Common myeloid progenitor, CD34-positive (primary cell): ENCODE measurements at places on chromosomes 4 and X.

GRCh38 chr4:123386609-123387008, 10.0 kb upstream of the SPRY1 start:
- peak; percentile 12 for DNase-seq

GRCh38 chr4:189773909-189774308, 166.8 kb upstream of the FRG1 start:
- DNase-seq, result peak; percentile 5

DNA sequence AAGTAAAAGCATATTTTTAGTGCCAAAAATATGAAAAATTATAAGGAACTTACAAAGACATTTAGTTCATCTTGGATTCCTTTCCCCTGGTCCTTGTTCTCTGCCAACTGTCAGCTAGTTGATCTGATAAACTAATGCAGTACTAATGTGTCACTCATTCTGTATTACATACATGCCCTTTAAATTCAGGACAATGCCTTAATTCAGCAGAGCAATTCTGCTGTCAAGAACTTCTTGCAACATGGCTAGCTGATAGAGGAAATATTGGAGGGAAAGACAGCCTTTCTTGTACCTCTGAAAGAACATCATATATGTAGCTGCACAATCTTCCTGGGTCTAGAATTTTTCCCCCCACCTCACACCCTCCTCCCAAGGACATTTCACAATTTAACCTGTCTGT, 480.1 kb downstream of the RPA4 start:
- no peak for DNase-seq

DNA sequence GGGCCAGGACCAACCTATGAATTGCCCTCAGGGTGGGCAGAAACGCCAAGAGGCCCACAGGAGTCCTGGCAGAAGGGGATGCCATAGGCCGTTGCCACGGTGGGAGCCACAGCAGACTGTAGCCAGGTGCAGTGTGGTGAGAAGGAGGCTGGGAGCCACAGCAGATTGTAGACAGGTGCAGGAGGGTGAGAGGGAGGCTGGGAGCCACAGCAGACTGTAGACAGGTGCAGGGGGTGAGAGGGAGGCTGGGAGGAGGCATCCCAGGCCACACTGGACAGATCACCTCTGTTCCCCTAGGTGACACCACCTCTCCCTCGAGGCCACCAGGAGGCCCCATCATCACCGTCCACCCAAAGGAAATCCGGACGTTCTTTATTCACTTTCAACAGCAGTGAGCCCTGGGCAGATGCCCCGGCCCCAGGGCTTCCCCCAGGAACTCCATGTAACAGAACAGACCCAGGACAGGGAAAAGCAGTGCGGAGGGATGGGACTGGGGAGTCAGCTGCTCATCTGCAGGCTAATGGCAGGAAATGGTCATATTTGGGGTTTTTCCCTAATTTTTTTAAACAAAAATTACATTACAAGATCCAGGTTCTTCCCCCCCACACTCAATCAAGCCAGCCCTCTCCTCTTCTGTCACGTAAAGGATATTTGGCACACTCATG, 19.5 kb upstream of the MRFAP1 start:
- no peak for DNase-seq

DNA sequence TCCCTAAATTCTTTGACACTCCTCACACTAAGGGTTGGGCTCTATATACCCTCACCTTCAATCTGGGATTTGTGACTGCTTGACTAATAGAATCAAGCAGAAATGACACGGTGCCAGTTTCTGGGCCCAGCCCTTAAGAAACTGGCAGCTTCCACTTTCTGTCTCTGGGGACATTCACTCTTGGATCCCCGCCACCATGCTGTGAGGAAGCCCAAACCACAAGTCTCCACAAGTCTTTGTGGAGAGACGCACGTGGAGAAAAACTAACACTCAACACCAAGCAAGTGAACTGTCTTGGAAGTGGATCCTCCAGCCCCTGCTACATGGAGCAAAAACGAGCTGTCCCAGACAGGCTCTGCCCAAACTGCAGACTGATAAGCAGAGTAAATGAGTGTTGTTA, 1.1 kb upstream of the EDNRA start:
- no peak for DNase-seq

DNA sequence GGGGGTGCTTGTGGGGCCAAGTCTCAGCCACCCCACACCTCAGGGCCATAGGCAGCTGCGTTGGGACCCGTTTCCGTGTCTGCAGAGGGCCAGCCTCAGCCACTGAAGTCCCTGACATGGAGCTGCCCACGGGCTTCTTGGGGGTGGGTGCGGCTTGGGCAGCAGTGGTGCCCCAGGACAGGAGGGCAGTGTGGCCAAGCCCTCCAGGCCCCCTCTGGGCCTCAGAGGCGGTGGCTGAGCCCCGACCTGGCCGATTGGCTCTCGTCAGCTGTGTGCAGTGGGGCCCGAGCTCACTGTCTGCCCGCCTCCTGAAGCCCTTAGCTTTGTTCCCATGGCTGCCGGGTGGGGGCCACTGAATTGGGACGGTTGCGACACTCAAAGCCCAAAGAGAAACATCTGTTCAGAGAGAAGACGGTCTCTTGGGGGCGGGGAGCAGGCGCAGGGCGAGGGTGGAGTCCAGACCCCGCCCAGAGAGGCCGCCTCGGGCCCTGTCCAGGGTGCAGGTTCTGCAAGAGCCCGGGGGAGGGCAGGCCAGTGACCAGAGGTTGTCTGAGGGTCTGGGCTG, 9.1 kb downstream of the FGFR3 start:
- DNase-seq, result no peak

DNA sequence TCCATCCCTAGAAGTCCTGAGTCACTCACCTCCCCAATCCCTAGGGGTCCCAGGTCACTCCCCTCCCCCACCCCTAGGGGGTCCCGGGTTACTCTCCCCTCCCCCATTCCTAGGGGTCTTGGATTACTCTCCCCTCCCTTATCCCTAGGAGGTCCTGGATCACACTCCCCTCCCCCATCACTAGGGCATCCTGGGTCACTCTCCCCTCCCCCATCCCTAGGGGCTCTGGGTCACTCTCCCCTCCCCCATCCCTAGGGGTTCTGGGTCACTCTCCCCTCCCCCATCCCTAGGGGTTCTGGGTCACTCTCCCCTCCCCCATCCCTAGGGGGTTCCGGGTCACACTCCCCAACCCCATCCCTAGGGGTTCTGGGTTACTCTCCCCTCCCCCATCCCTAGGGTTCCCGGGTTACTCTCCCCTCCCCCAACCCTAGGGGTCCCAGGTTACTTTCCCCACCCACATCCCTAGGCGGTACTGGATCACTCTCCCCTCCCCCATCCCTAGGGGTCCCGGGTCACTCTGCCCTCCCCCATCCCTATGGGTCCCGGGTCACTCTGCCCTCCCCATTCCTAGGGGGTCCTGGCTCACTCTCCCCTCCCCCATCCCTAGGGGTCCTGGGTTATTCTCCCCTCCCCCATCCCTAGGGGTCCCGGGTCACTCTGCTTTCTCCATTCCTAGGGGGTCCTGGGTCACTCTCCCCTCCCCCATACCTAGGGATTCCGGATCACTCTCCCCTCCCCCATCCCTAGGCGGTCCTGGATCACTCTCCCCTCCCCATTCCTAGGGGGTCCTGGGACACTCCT, 2.1 kb downstream of the ASMTL start:
- no peak for DNase-seq

DNA sequence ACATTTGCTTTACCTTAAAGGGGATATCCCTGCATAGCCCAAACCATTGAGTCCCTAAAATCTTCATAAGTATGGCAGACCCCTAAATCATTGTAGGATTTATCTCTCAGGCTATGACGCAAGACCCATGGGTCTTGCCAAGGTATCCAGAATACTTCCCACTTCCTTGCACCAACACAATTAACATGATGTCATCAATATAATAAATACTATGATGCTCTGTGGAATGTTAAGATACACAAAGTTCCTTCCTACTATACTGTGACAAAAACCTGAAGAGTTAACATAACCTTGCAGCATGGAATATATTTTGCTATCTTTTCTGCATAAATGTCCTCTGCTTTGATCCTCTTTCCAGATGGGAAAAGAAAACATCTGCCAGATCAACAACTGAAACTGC, 49.9 kb upstream of the TMEM184C start:
- no peak for DNase-seq

DNA sequence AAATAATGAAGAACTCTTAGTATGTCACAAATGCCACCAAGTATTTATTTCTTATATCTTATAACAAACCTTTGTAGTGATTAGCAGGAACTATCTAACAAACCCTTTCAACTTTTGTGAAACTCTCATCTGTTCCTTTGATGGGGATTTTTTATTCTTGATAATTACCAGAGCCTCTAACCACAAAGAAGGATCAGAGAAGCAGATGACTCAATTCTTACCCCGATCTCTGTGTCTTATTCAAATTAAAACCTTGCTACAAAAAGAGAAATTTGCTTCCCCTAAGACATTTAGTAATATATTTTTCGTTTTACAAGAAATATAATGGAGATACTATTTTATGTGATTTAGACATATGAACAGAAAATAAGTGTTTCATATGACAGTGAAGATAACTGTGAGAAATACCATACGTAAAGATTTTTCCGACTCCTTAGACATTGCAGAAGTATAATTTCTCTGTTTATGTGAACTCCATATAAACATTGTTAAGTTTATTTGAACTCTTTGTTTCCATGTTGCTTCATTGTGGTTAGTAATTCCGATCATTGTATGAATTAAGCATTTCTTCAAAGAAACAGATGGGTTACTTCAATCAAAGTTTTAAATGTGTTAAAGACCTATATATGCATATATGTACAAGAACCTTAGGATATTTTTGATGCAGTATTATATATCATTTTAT, 205.4 kb downstream of the CFAP299 start:
- no peak for DNase-seq

- DNase-seq, result peak; percentile 65
These were observed at the start of gene WNK3 for GRCh38 chrX:54357414-54358377. Gene WNK3, minus strand, starts transcription at chrX:54358046.

DNA sequence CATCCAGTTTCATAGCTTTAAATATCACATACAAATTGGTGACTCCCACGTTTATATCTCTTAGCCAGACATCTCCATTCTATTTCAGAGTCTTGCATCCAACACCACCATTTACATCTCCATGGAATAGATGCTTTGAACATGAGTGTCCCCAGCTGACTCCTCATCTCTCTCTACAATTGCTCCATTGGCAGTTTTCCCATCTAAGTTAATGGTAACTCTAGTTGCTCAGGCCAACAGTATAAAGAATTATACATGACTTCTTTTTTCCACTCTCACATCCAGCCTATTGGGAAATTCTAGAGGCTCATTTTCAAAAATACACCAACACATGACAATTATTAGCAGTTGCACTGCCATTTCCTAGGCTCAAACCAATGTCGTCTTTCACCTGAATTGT, 388.2 kb downstream of the STIM2 start:
- DNase-seq, result no peak

- DNase-seq, result peak; percentile 76
These were observed 81.8 kb downstream of the FRYL start for GRCh38 chr4:48698029-48698971.

- DNase-seq, result no peak
These were observed 51.7 kb downstream of the ZNF718 start for GRCh38 chr4:175986-176385.

DNA sequence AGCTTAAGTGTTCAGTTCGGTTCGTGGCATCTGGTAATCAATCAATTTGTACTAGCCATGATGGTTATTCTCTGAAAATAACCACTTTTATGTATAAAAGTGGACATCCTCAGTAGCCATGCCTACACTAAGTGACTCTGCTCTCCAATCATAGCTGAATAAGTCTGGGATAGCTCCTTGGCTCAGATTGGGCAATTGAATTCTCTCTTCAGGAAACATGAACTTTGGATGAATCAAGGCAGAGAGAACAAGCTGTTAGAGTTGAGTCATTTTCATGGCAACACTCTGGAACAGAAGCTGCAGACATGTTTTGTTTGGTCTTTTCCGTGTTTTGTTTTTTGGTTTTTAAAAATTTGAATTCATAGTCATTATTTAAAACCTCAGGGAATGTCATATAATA, 66.8 kb upstream of the TMEM164 start:
- DNase-seq, result no peak

GRCh38 chr4:113781439-113782040, 20.0 kb upstream of the CAMK2D start:
- peak; percentile 41 for DNase-seq

- DNase-seq, result no peak
These were observed 187.4 kb downstream of the NR3C2 start for GRCh38 chr4:148254621-148255343.

DNA sequence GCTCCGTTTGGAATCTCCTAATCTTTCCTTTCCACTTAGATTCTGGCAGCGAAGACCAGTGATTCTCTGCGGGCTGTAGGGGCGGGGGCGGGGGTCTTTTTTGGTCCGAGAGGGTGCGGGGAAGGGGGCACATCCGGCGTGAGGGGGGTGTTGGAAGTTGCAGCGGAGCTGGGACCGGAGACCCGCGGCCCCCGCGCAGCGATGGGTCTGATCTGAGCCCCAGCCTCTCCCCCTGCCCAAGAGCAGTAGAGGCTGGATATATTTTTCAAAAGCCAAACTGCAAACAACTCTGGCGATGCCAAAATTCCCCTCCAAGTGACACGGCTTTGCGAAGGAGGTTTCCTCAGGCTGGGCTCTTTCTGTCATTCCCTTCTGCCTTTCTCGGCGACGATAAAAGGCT, 355 bp downstream of the GRID2 start:
- peak; percentile 14 for DNase-seq

GRCh38 chr4:152803541-152803940, 23.8 kb downstream of the ARFIP1 start:
- DNase-seq, result no peak

DNA sequence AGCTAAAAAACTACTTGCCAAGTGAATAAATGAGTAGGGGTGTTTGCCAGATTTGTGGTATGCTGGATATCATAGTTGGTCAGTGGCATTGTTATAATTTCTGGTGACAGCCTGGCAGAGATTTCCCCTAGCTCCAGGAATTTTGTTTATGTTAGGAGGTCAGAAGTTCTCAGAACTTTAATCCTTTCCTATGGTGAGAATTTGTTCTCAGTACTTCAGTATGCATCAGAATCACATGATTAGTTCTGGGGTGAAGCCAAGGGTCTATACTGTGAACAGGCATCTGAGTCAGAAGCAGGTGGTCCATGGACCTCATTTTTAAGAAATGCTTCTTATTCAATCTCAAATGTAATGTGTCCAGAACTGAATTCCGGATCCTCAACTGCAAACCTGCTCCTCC, 10.5 kb downstream of the RASSF6 start:
- no peak for DNase-seq

- no peak for DNase-seq
These were observed 947.7 kb upstream of the SLIT2 start for GRCh38 chr4:19304028-19304427.

- no peak for DNase-seq
These were observed 102.2 kb downstream of the SPCS3 start for GRCh38 chr4:176422001-176422400.

DNA sequence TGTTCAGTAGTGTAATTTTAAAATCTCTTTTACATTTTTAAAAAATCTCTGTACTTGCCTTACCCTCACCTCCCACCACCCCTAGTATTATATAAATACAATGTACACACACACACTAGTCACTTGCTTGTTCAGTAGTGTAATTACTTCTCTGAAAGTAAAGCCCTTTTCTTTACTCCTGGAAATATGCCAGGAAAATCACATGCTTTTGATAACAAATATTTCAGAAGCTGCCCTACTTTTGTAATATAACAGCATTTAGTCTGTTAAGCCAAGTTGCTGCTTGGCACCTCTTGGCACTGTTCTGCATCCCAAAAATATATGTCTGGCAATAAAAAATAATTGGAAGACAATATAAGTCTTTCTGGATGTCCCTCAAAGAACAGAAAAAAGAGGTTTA, 172.8 kb upstream of the APOOL start:
- DNase-seq, result no peak

- DNase-seq, result no peak
These were observed 30.7 kb upstream of the JAKMIP1 start for GRCh38 chr4:6230827-6231662.
